ENCODE measurements at places on chromosomes 6 and 20.

DNA sequence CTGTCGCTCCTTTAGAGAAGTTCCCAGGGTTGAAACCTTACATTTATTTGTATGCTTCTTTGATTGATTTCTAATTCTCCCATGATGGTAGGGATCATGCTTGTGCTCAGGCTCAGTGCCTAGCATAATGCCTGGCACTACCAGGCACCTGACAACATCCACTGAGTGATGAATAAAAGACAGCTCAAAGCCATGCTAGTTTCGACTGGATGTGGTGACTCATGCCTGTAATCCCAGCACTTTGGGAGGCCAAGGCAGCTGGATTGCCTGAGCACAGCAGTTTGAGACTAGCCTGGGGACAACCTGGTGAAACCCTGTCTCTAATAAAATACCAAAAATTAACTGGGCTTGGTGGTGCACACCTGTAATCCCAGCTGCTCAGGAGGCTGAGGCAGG, 11.6 kb upstream of the CD164 start:
- DNase-seq: no peak

DNA sequence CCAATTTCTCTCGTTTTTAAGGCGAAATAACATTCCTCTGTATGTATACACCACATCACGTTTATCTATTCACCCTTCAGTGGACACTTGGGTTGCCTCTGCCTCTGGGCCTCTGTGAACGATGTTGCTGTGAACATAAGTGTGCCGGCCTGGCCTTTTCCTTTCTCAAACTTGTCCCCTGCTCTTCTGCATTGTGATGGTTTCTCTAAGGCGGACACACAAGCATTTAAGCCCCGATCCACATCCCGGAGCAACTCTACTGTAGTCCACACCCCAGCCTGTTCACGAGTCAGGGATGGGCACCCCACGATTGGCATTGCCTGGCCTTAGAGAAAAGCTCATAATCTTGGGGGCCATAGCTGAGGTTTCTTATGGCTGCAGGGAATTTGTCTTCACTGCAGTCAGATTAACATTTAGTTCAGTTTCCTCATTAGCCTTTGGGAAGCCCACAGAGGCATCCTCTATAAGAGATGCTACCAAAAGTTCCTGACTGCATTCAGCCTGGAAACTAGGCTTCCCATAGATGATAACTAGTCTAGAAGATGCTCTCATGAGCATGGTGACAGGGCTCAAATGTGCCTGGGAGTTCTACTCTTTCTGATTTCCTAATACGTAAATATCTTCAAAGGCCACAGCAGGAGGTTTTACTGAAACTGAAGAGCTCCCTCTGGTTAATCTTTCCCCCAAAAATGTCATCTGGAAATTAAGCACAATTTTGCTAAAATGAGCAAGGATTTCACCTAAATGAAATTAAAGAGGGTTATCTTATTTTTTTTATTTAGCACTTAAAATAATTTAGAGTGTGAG, 762 bp downstream of the ZC3H12D start:
- DNase-seq: no peak

GRCh38 chr6:116373300-116373699, 2.6 kb downstream of the DSE start:
- no peak for DNase-seq

- DNase-seq: no peak
These were observed 290.0 kb upstream of the JAG1 start for GRCh38 chr20:10963717-10964266.

DNA sequence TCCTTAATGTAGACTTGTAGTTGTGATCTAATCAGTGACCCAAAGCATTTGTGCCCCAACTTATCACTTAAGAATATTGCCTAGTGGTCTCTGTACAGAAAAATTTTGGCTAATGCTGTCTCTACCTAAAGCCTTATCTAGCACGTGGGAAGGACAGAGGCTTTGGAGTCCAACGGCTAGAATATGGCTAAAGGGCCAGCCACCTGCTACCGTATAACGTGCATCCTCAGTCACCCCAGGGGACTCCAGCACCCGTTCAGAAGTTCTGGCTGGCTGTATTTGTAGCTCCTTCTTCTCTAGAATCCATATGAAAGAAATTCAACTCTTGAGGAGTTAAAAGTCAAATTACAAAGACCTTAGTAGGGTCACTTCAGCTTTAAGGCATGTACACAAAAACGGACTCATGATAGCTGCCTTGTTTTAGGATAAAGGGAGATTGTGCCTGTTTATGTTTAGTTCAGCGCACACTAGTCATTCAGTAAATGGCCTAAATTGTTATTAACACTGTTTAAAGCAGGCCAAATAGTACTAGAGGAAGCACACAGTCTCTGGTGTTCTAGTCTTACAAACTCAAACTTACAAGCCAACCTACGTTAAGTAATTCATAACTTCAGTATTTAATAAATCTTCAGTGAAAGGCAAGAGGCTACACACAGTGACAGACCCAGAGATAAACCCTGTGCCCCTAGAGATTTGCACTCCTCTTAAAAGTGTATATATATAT, 407.5 kb upstream of the PLCB4 start:
- DNase-seq: no peak

DNA sequence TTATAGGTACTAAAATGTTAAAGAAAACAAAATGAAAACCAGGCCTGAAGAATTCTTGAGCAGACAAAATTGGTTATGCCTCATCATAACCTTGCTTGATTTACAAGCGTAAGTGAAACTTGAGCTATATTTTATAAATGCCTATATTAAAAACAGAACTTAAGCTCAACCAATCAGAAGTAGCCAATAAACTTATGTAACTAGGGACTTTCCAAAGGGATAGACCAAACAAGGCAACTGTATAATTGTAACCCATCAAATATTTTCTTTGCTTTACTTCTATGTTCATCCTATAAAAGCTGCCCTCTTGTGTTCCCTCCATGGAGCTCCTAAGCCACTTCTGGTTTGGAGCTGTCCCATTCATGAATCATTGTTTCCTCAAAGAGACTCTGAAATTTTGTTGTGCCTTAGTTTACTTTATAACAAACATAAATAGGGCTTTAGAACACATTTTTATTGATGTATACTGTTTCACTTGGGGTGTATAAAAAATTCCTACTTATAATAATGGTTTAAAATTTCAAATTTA, 101.6 kb upstream of the CARMIL1 start:
- no peak for DNase-seq

GRCh38 chr6:142292166-142292924, 9.5 kb upstream of the ADGRG6 start:
- DNase-seq: no peak

GRCh38 chr6:89693207-89693606, 54.7 kb upstream of the LYRM2 start:
- no peak for DNase-seq

GRCh38 chr6:98812220-98812619, 22.2 kb upstream of the POU3F2 start:
- DNase-seq: no peak

- DNase-seq: no peak
These were observed 106.4 kb downstream of the CD109 start for GRCh38 chr6:73802366-73802765.

- DNase-seq: peak; percentile 45
These were observed 6.3 kb downstream of the ZMYND8 start for GRCh38 chr20:47350181-47350550.

DNA sequence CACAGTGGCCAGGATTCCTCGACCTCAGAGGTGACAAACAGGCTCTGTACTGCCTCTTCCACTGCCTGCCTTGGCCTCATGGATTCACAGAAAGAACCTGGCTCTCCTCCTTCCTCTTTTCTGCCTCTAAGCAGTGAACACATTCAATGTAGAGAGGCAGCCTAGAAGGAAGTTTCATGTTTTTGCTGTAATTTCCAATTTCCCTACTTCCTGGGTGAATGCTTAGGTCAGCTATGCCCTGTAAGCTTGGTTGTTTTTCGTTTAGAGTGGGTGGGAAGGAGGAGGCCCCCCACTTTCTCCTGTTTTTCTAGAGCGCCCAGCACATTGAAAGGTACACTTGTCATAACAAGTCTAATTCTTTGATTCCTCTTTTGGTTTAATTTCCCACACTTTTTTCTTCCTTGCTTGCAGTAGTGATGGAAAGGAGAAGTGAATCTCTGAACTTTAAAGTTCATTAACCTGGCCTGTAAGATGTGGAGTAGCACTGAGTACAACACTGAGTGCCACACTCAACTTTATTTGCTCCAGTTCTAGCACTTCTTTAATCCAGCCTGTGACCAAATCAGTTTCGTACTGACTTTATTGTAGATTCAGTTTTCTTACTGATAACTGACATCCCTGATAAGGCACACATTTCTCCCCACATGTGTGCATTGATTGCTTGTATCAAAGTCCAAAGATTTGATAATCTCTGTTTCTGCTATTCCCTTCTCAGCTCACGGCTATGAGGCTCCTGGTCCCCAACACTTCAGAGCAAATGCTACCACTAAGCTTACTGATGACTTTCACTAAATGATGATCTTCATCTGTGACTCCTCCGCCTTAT, 100.0 kb upstream of the MAN1A1 start:
- no peak for DNase-seq

DNA sequence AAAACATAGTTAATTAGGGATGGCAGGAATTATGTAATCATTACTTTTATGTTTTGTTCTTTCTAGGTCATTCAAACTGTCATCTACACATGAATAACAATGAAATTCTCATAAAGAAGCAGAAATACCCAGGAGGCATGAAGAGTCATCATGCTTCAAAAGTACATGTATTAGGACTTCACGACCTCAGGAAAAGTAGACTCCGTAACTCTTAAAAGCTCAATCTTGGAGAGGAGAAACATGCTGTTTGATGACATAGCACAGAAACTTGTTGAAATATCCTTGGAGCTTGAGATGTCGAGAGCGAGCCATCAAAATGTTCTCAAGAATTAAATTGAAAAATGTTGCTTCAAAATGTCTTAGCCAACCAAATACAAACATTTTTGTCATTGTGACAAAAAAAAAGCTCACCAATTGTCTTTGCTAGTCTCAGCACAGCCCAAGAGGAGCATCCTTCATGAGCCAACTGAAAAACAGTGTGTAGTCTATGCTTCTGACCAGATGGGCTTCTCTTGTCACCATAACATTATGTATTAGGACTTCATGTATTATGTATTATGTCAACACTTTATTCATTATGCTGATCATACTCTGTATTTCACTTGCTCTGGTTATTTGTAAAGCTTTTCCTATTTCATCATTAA, 28.2 kb upstream of the ANKEF1 start:
- no peak for DNase-seq

- no peak for DNase-seq
These were observed 22.7 kb downstream of the COL11A2 start for GRCh38 chr6:33169291-33170175.

GRCh38 chr20:53503517-53503919, 90.1 kb downstream of the ZNF217 start:
- no peak for DNase-seq

DNA sequence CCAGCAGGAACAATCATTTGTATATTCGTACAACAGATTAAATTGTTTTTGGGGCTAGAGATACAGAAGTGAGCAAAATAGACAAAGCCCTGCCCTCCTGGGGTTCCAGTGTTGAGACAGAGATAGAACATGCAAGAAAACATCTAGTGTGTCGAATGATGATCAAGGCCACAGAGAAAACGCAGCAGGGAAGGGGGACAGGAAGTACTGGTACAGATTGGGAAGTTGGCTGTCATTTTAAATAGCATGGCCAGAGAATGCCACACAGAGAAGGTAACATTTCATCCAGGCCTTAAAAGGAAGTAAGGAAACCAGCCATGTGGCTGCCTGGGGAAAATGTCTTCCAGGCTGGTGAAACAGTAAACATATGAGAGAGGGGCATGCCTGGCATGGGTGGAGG, 202.6 kb upstream of the MYLIP start:
- no peak for DNase-seq
